Kidney capillary endothelial cell (primary cell): ENCODE measurements at places on chromosomes 11 and 22.

GRCh38 chr22:37604875-37605274, 3.8 kb upstream of the GGA1 start:
- no peak for DNase-seq

- peak; percentile 80 for DNase-seq
Measured at GRCh38 chr11:63165706-63166310, 21.8 kb upstream of the SLC22A24 start.

GRCh38 chr11:95108159-95108611, 18.5 kb downstream of the ENDOD1 start:
- peak; percentile 93 for DNase-seq

DNA sequence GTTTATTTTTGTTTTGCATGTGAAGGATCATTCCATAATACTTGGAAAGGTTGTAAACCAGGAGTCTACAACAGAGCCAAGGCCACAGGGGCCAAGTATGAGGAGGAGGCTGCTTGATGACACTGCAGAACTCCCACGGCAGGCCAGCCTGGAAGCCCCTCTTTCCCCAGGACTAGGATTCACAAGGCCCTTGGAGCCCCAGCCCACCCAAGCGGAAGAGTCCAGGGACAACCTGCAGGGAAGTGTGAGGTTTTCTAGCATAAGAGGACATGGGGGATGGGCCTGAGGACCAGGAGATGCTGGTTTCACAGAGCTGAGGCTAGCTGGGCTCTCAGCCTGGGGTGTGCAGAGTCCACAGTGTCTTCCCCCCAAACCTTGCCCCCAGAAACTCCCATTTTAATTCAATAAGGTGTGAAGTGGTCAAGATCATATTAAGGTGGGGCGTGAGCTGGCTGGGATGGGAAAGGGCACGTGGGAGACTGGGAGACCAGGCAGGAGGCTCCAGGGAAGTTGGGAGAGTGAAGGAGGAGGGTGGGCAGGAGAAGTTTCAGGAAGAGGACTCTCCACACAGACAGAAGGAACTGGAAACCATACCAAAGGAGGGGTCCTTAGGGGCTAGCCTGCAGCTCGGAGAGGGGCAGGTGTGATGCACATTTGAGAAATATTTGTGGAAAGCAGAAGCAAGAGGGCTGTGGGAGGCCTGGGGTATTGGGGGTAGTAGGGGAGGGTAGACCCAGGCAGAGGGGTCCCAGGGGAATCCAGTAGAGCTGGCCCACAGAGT, 12.4 kb downstream of the GNAZ start:
- no peak for DNase-seq

DNA sequence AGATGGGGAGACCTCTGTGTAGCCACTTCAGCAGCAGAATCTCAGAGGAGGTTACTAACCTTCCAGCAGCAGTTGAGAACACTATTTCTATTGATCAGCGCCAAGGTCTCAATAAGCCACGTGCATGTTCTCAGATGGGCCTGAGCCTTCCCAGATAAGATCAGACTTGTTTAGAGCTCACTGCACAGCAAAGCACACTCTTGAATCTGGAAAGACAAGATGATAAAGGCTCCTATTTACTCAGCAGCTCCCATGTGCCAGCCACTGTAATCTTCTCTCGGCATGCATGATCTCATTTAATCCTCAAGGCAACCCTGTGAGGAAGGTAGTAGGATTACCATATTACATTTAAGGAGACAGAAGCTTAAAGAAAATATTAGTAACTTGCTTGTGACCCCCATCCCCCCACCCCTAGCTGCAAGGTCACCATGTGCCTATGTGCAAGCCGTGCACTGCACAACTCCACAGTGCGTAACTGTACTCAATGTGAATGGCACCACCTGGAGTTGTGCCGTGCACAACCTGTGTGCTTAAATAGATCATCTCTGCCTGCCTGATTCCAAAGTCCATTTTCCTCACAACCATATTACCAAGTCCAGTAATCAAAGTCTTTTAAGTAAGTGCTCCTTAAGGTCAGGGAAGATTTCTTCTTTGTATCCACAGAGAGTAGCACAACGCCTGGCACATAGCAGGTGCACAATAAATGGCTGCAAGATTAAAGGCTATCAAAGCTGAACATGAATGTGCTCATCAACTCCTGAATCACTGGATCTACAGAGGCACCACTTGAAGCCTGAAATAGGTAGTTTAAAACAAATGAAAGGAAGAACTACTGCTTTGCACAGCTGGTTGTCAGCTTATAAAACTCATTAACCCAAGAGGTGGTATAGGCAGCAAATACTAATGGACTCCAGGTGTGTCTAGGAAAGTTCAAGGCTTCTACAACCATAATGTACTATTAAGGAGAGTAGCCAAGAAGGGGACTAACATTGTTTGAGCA, 293.8 kb downstream of the BUD13 start:
- no peak for DNase-seq

DNA sequence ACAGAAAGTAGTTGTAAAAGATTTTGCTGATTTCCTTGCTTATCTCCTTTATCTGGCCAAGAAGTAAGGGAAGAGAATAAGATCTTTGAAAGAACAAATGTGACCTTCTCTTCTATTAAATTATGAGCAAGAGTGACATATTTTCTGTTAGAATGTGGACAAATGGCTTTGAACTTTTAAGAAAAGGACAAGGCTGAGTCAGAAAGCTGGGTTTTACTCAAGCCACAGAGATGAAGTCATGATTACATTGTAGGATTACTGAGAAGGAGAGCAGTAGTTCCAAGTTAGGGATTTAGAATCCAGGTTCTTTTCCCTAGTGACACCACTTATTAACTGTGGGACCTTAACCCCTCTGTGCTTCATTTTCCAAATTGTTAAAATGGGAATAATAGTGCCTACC, 13.5 kb downstream of the CCDC90B start:
- DNase-seq = no peak

DNA sequence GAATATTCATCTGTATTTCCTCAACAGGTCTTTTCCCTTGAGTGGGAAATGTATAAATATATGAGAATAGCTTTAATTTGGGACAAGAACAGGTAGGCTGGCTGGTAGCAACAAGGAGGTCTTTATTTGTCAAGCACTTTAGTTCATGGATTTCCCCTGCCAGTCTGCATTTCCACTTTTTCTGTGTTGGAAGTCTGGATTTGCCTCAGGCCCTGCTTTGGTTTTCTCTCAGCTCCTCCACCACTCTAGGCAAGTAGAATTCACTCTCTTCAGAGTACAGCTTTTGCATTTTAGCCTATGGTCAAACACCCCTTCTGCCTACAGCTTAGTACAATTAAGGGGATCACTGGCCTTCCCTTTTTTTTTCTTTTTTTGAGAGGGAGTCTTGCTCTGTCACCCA, 57.1 kb downstream of the QSER1 start:
- DNase-seq = no peak

- no peak for DNase-seq
Measured at GRCh38 chr11:11119917-11120316, 233.1 kb downstream of the CSNK2A3 start.

DNA sequence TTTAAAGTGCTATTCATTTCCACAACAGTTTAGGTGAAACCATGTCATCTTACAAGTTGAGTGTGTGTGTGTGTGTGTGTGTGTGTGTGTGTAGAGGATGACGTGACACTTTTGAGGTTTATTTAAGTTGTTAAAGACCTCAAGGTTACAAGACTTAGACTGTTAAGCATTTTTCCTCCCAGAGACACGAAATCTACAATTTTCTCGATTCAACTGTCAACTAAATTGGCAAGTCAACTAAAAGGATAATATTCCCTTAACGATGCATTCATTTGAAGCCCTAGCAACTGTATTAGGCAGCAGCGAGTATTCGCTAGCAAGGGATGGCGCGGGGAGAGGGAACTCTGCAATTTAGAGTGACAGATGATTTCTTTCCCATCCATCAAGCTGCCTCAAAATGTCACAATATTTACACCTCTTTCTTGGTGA, 17.6 kb upstream of the BDNF start:
- DNase-seq = no peak

- peak; percentile 20 for DNase-seq
Measured at GRCh38 chr11:80846979-80847378, 1406.1 kb upstream of the TENM4 start.

DNA sequence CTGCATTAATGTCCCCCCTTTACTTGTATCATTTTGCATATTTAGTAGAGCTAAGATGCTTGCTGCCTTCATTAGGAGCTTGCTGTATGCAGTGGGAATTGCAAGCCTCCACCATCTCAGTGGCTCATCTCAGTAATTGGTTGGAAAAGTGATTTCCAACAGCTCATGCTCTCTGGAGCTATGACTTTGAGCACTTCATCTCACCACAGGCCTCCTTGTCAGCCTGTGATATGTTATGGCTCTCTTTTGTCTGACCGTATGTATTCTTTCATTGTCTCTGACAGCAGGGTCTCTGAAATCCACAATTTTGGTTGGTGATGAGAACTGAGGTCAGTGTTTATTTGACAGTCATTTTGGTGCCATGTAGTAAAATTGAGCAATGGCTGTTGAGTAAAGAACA, 345.1 kb downstream of the FAT3 start:
- DNase-seq = no peak

DNA sequence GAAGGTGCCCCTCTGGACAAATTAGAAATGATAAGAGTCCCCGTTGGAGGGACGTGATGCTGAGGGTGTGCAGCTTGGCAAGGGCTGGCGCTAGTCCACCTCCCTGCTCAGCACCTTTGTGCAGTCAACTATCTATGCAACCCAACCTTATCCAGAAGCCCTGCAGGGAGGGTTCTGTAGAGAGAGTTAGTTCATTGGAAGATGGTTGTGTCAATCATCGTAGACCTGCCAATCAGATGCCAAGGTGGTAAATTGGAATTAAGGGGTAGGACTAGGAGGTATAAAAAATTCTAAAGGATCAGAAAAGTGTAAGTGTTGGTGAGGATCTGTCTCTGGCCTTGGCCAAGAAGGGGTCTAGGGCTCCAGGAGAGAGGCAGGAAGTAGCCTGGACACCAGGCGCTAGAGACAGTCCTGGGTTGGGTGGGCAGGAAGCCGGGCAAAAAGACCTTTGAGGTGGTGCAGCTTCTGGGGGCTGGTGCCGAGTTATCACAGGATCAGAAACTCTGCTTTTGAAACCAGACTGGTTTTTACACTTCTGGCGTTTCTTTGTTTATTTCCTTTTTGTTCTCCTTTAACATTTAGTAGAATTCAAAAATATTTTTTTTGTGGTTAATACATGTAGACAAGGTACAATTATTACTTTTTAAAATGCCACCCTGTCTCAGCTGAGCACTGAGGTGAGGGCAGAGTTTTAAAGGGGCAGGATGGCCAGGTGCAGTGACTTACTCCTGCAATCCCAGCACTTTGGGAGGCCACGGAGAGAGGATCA, 1.6 kb downstream of the C1QTNF6 start:
- peak; percentile 81 for DNase-seq

DNA sequence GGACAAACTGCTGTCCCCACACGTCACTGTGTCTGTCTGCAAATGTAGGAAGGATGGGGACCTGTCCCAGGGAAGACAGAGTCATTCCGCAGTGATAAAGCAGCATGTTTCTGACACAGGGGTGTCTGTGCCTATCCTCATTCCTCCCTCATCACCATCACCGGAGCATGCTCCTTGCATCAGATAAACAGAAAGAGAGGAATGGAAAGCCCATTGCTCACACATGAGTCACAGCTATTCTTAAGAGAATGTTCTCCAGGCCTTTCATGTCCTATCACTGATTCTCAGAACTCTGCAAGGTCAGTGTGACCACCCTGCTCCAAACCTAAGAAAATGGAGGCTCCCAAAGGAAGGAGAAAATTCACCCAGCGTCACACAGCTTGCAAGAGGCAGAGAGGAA, 38.9 kb downstream of the ZNF195 start:
- no peak for DNase-seq

DNA sequence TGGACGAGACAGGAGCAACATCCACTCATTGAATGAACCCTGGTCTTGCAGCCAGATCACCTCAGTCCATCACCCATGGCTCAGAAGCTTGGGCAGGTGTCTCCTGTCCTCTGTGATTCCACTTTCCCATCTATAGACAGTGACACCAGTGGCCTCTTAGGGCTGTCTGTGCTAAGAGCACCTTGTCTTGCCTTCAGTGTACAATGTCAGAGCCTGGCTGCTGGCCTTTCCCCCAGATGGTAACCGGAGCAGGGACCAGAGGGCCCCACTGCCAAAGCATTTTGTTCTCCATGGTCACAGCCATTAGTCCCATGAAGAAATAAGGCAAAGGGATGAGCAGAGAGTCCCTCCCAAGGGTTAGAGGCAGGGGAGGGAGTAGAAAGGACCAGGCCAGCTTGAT, 35.4 kb downstream of the PKNOX2 start:
- DNase-seq = no peak

DNA sequence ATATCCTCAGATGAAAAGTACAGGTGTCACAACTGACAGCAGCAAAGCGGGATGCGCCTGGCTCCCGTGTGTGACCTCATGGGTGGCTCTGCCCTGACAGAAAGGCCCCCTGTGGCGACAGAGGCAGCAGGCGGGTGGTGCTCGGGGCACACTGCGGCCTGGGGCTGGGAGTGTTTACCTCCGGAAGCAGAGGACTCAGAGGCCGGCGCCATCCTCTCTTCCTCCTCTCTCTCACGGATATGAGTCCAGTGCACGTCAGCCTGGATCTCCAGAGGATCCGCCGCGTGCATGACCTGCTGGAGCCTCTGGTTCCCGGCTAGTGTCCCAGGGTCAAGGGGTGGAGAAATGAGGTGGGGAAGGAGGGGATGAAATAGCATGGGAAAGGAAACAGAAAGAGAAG, 53.2 kb upstream of the BID start:
- DNase-seq = peak; percentile 26

GRCh38 chr11:9231848-9232177, 33.3 kb downstream of the DENND5A start:
- DNase-seq = no peak

GRCh38 chr11:22730319-22730718, 63.9 kb downstream of the GAS2 start:
- no peak for DNase-seq

- DNase-seq = no peak
Measured at GRCh38 chr11:32947978-32948377, 55.4 kb downstream of the QSER1 start.

- DNase-seq = no peak
Measured at GRCh38 chr11:122656631-122657101, 1.1 kb downstream of the UBASH3B start.

DNA sequence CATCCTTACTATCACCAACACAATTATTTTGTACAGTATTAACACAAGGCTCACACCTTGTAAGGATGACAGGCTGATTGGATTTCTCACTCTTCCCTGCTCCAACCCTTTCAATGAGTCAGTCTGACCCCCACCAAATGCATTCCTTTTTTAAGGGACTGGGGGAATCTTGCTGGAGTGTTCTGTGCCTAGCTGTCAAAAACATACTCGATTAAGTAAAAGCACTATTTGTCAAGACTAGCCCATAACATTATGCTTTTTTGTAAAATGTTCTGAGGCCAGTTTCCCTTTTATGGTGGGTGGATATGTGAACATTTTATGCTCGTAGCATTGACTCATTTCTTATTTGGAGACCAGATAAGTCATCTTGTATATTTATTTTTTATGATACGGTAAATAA, 87.2 kb downstream of the PDHX start:
- no peak for DNase-seq

DNA sequence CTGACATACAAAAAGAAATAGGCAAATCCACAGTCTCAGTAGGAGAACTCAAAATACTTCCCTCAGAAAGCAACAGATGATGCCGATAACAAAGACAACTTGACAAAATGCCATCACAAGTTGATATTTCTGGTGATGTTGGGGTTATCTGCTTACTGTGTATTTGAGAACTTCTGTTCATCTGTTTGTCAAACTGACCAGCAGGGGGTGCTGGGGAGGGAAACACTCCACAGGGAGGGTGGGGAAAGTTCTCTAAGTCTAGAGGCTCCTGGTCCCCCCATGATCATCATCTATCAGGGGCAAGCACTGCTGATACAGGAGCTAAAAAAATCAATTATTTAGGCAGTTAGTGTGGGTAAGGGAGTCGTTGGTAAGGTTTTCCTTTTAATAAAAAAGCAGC, 19.2 kb downstream of the GLYATL1 start:
- peak; percentile 3 for DNase-seq

GRCh38 chr22:44383652-44384562, 71.2 kb upstream of the SHISAL1 start:
- no peak for DNase-seq
